ENCODE measurements at places on chromosomes 3 and 15.

DNA sequence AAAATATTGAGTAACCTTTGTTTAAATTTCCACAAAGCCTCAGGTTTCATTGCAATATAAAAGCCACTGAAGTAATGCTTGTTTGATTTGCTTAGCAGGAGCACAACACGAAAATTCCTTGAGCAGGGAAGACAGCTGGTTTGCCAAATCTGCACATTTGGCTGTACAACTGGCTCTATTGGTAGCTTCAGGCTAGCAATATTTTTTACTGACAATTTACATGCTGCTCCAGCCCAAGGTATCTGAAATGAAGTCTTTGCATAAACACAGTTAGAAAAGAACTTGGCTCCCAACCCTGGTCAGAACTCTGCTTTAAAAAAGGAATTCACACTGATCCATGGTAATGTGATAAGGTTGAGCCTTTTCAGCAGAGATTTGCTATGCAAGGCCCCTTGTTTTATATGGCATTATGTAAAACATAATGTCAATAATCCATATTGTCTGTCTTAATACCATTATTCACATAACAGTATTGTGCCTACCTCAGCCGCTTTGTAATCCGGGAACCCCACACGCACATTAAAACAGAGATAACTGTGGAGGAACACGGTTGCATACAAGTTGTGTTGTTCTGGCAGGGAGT is 55.7 kb upstream of the CHL1 start:
- DNase-seq: no peak

DNA sequence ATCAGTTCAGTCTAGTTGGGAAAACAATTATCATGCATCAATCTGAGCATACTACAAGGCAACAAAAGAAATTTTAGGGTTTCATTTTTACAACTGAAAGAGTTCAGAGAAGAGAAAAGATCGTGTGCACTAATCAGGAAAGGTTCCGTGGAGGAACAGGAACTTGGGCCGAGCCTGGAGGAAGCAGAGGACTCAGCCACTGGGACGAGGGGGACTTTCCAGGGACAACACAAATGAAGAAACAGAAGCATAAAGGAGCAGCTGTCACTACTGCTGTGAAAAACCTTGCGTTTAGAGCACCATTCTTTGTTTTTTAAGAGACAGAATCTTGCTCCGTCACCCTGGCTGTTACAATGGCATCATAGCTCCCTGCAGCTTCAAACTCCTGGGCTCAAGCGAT is 60.5 kb downstream of the MYO1E start:
- no peak for DNase-seq

- no peak for DNase-seq
Measured at GRCh38 chr15:66644869-66645268, 57.2 kb upstream of the SMAD6 start.

GRCh38 chr3:57825116-57825515 is 69.0 kb downstream of the SLMAP start:
- DNase-seq: no peak

DNA sequence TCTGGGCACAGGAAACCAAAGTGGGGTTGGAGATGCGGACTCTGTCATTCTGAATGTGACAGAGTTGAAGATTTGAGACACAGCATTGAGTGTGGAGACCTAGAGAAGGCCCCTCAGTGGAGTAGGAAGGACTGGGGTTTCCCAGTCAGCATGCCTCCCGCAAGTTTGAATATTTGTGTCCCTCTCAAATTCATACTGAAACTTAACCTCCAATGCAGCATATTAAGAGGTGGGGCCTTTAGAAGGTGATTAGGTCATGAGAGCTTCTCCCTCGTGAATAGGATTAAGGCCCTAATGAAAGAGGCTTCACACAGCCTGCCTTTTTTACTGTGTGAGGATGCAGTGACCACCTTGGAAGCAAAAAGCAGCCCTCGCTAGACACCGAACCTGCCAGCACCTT is 8.0 kb downstream of the HDDC3 start:
- no peak for DNase-seq

- DNase-seq: no peak
Measured at GRCh38 chr15:49015896-49016295, 30.4 kb downstream of the SECISBP2L start.

- no peak for DNase-seq
Measured at GRCh38 chr3:171419457-171419856, 40.7 kb downstream of the TNIK start.
